ENCODE measurements at places on chromosomes 5 and 9.

GRCh38 chr9:91949946-91950664, at the start of gene ROR2:
Gene ROR2, minus strand, starts transcription at chr9:91950228.
- no peak for DNase-seq

DNA sequence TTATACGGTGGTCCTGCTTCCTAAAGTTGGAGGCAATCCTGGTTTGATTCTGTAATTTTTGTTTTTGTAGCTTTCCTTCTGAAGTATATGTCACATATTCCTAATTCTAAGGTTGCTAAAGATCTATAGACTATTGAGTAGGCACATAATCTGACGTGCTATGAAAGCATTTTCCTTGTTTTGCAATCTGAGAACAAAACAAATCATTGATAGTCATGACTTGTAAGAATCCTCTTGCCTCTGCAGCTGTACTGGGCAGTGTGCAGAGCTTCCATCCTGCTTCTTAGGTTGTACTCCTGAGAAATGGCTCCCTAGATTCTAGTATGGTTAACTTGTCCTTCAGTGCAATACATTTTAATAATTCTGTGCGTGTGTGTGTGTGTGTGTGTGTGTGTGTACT, 35.4 kb downstream of the SEMA6A start:
- DNase-seq, result no peak

DNA sequence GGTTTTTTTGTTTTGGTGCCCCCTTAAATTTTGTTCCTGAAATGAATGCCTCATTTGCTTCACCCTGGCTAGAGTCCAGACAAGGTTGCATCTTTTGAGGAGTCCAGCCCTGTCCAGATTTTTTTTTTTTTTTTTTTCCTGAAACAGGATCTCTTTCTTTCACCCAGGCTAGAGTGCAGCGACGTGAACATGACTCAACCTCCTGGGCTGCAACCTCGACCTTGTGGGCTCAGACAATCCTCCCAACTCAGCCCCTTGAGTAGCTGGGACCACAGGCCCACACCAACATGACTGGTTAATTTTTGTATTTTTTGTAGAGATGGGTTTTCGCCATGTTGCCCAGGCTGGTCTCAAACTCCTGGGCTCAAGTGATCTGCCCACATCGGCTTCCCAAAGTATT, 469.0 kb upstream of the BRINP1 start:
- DNase-seq, result no peak

- DNase-seq, result no peak
Observed at GRCh38 chr9:13137426-13137825, 142.1 kb downstream of the MPDZ start.

- DNase-seq, result no peak
Observed at GRCh38 chr9:112530751-112531205, 44.2 kb downstream of the KIAA1958 start.
